ENCODE measurements at places on chromosomes 4 and X. TPM values are rescaled to one million over a fixed set of nuclear protein-coding genes. Genes with fewer than 3 reads are reported as not detected.

GRCh38 chr4:167890226-167890625 is 202.1 kb upstream of the ANXA10 start:
- no peak for DNase-seq
- H3K27ac ChIP-seq: no peak overlapping the region
- H3K4me3 ChIP-seq: no peak overlapping the region
- no peaks in the 10 kb centered on the region for H3K27me3 ChIP-seq
- H3K4me1 ChIP-seq: peaks cover 7% of the 10 kb centered on the region

DNA sequence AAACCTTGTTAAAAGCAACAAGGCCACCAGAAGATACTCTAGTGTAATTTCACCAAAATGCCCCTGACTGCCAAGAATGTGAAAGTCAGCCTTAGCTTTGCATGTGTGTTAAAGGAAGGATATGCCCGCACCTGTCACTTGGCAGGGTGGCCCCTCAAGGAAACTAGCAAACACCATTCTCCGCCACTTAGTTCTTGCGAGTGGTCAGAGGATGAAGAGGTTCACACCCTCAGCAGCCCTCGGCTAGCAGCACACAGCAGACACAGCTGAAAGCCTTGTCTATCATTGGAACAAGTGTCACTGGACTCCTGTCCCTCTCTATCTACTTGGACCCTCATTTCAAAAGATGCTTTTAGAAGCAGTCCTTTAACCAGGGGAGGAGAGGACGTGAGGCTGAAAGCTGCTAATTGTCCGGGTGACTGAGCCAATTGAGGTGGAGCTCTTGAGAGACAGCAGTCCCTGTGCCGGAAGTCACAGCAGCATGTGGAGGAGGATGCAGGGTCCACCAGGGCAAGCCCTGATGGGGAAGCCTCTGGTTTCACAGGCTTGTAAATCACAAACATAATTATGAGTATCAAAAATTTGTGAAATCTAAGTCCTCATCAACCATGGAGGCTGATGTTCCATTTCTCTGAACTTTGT is 18.0 kb downstream of the HHIP start:
- DNase-seq: no peak
- no peaks in the 10 kb centered on the region for H3K36me3 ChIP-seq
- H3K4me3 ChIP-seq: no peak overlapping the region
- H3K27me3 ChIP-seq: no peaks in the 10 kb centered on the region
- H3K27ac ChIP-seq: no peak overlapping the region
- H3K4me1 ChIP-seq: peaks cover 8% of the 10 kb centered on the region

SAGE1 gene
- not detected for total RNA-seq

GC gene
- total RNA-seq: 2.5 TPM

SRPK3 gene
- total RNA-seq: 0.14 TPM

DNA sequence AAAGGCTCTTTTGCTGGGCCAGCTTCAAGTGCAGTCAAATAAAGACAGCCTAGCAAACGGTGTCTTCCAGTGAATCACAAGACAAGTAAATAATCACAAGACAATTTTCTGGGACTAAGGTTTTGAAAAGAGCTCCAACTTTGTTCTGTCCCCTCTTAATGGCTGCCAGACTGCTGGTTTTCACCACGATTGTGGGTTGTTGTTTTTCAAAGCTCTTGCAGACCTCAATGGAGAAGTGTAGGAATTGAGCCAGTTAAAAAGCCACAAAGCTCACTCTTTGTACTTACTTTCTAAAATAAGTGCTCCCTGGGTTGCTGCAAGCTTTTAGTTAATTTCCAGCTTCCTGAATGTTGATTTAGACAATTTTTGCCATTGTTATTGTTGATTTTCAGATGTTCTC is 405.8 kb upstream of the HTR2C start:
- no peak for DNase-seq
- no peak overlapping the region for H3K4me3 ChIP-seq
- H3K27ac ChIP-seq: no peak overlapping the region
- H3K36me3 ChIP-seq: no peaks in the 10 kb centered on the region
- H3K27me3 ChIP-seq: no peaks in the 10 kb centered on the region

DNA sequence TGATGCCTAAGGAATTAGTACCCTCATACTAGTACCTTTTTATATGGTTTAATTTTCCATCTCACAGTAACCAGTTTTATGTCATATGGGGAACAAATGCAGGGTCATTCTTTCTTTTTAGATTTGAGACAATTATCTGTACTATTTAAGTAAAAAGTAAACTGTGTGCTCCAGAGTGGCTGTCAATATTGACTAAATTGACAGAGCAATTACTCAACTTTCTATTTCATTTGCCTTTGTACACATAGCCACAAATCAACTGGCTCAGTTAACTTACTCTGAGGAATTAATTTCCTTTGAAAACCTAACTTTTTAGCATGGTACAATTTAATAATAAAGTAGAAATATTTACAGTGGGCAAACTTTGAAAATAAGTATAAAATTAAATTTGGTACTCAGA is 28.5 kb upstream of the TEX13C start:
- no peaks in the 10 kb centered on the region for H3K36me3 ChIP-seq
- no peak overlapping the region for H3K4me3 ChIP-seq
- DNase-seq: no peak
- no peaks in the 10 kb centered on the region for H3K27me3 ChIP-seq
- no peaks in the 10 kb centered on the region for H3K4me1 ChIP-seq

DGKK gene
- total RNA-seq: not detected

GNRHR gene
- not detected for total RNA-seq

DNA sequence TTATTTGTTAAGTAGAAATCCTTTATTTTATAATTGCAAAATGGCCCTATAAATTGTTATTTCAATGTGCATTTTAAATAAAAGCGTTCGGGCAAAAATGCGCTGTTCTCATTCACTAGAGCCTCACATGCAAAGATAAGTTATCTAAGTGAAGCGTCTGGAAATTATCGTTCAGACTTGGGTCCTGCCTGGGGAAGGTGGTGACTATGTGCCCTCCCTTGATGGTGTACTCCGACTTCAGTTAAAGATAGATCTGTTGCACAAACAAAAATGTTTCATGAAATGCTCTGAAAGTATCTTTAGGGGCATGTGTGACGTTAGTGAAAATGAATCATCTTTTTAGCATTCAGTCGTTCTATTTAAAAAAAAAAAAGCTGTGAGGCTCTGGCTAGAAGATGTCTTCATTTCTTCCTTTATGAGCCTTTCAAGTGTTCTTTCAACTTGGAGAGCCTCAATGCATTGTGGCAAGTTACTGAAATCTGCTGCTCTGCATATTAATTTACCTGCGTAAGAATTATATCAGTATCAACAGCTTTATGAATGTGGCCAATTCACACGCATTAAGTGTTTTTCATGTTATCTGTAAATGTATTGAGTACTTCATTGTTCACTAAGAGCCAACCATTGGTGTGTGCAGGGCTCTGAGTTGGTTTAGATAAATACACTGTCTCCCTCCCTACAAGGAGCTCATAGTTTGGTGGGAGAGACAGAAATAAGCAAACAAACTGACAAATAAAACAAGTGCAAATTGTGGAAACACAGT is 83.0 kb downstream of the AFF1 start:
- DNase-seq: no peak
- H3K27me3 ChIP-seq: no peaks in the 10 kb centered on the region
- H3K4me1 ChIP-seq: peaks cover 17% of the 10 kb centered on the region
- no peak overlapping the region for H3K27ac ChIP-seq

FAM120C gene
- total RNA-seq: 29.2 TPM

DNA sequence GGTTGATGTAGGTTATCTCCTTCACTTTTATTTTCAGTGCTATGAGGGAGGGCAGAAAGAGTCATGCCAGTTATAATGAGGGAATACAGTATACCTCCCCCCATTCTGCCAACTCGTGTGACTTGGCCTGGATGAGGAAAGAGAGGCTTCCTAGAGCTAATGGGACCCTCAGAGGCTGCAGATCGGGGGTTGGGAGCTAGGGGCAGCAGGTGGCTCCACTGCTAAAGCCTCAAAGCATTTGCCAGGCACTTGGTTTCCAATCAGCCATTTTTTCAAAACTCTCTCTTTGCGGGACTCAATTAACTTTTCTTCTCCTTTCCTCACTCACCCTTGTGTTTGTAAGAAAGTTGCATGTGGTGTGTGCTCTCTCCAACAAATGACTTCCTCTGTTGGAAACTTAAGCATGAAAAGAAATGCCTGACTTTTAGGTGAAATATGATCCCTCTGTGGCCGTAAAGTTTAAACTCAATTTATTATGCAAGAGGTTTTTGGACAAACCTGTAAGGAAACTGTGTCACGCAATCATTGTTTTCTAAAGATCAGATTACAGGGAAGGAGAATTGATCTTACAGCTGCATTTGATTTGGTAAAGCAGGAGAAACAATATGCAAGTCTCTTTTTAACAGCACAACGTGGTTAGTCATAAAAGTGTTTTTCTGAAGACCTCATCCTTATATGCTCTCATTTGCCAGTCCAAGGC is 7.0 kb downstream of the SFRP2 start:
- H3K4me3 ChIP-seq: no peak overlapping the region
- DNase-seq: no peak
- H3K36me3 ChIP-seq: no peaks in the 10 kb centered on the region
- no peaks in the 10 kb centered on the region for H3K27me3 ChIP-seq

- DNase-seq: no peak
- H3K4me1 ChIP-seq: no peaks in the 10 kb centered on the region
- H3K4me3 ChIP-seq: no peak overlapping the region
Observed at GRCh38 chr4:189784651-189785050, 156.0 kb upstream of the FRG1 start.

DNA sequence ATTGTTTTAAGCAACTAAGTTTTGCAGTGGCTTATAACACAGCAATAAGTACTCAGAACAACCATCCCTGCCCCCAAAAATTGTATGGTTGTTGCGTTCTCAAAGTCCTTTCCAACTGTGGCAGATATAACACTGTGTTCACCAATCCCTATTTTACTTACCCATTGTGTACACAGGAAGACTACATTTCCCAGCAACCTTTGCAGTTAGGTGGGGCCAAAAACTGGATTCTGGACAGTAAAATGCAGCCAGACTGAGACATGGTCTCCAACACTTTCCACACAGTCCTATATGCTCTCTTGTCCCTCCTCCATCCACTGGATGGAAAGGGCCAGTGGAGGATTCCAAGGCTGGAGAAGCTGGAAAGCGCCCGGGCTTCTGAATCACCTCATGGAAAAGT is 523.6 kb downstream of the BCOR start:
- no peaks in the 10 kb centered on the region for H3K36me3 ChIP-seq
- no peak for DNase-seq
- no peaks in the 10 kb centered on the region for H3K4me1 ChIP-seq
- peaks cover 52% of the 10 kb centered on the region for H3K27me3 ChIP-seq
- H3K4me3 ChIP-seq: no peak overlapping the region

FOXP3 gene
- total RNA-seq: not detected

STPG2 gene
- total RNA-seq: not detected

HPGDS gene
- total RNA-seq: not detected

- H3K27ac ChIP-seq: no peak overlapping the region
- H3K36me3 ChIP-seq: no peaks in the 10 kb centered on the region
- H3K27me3 ChIP-seq: peaks cover 24% of the 10 kb centered on the region
- peak; percentile 45 for DNase-seq
Observed at GRCh38 chr4:8117278-8117682, 41.3 kb downstream of the ABLIM2 start.

LIMCH1 gene
- total RNA-seq: 53.9 TPM

DNA sequence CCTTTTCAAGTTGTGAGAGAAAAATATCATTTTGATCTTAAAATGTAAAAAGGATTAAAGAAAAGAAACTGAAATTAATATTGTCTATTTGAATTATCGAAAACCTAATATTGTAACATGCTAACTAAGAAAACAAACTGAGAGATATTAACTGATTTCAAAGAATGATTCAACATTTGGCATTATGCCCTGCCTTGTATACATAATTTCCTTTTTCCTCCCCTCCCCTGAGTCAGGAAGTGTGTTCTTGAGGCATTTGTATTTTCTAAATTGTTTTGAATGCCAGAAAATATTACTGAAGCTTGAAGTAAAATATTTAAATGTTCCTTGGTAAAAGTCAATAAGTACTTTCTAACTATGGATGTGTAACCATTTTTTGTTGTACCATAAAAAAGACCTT is 49.4 kb downstream of the RPS6KA3 start:
- peaks cover 5% of the 10 kb centered on the region for H3K36me3 ChIP-seq
- peak overlapping the region; percentile 46 for H3K4me3 ChIP-seq
- no peaks in the 10 kb centered on the region for H3K27me3 ChIP-seq
- DNase-seq: no peak
- no peak overlapping the region for H3K27ac ChIP-seq
- peaks cover 24% of the 10 kb centered on the region for H3K4me1 ChIP-seq

GRCh38 chr4:21888195-21888976 is 60.2 kb downstream of the KCNIP4 start:
- DNase-seq: no peak
- no peak overlapping the region for H3K4me3 ChIP-seq
- no peak overlapping the region for H3K27ac ChIP-seq
- H3K36me3 ChIP-seq: no peaks in the 10 kb centered on the region

GRCh38 chr4:40731792-40732245 is 17.9 kb upstream of the NSUN7 start:
- peak overlapping the region; percentile 31 for H3K4me3 ChIP-seq
- H3K27me3 ChIP-seq: no peaks in the 10 kb centered on the region
- H3K4me1 ChIP-seq: peaks cover 9% of the 10 kb centered on the region

DNA sequence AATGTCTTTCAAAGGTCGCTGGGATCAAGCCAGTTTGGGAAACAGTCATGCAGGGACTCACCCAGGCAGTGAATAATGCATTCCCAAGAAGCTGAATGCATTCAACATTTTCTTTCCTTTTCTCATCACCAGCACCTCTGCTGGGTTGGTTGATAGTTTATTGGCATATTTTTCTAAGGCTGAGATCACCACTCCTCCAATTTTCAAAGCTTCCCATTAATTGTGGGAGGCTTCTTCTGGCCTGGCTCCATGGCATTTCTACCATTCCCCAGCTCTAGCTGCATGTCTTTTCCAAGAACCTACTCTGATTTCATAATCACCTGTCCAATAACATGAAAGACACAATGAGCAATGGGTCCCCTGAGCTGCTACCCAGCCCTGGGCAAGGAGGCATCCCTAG is 35.8 kb downstream of the CHRDL1 start:
- no peaks in the 10 kb centered on the region for H3K36me3 ChIP-seq
- H3K4me3 ChIP-seq: no peak overlapping the region
- no peaks in the 10 kb centered on the region for H3K4me1 ChIP-seq
